KBM-7 (cell line): ENCODE measurements at places on chromosomes 12 and 14.

DNA sequence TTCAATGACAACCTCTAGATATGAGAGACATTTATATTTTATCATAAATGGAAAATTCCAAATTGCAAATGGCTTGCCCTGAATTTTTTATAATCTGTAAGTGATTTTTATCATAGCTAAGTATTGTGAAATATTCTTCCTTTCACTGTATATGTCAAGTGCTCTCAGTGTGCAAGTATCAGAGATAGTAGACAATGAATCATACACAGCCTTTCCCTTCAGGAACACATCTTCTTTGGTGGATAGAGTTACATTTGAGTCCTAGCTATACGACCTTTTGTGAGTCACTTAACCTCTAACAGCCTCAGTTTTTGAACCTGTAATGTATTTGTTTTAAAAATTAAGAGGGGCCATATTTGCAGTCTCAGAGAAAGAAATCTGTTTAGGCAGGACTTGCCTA lies 350.7 kb upstream of the SEL1L start:
- no peak for DNase-seq

DNA sequence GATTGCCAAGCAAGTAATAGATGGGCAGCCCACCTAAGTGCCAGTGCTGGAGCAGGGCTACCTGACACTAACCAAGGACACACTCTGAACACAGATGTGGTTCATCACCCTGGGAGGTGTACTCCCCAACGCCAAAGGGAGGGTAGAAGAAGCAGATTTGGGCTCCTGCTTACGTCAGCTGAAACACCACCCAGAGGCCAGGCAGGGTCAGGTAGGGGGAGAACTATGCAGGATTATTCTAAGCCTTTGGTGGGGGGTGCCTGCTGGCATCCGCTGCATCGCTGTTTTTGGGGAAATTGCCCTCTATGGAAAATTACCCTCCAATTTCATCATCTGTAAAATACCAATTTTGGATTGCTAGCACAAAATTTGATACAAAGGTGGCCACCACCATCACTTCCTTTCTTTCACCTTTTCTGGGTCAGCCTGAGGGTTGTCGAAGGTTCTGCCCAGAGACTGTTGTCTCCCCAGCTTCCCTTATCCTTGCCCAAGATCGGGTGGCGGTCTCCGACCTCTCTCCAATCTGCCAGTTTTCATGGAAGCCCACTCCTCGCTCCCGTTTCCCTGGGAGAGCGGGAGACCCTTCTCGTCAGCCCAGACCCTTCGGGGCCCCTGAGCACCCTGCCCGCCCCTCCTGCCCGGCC lies 535 bp downstream of the BIN2 start:
- DNase-seq = no peak

GRCh38 chr14:23069413-23069806 lies 12.1 kb upstream of the CDH24 start:
- no peak for DNase-seq

GRCh38 chr12:3542156-3542555 lies 51.2 kb downstream of the PRMT8 start:
- DNase-seq = no peak

DNA sequence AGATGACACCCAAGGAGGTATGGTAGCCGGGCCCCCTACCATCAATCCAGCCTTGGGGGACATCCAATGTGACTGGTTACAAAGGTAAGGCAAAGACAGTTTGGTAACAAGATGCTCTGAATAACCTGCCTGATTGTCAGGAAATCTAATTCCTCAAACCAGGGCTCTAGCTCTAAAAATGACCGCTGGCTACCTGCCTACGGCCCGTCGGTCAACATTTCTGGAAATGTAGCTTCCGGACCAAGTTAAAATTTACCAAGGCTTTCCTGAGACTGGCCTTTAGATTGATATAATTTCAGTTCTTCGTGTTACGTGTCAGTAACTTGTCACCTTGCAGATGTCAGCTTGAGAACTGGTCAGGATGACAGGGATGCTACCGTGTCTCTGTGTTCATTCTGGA lies 34.2 kb upstream of the FOXN3 start:
- no peak for DNase-seq
